Spleen (tissue), 13 donors: ENCODE measurements at places on chromosomes 4 and X.

- no peak for DNase-seq
Observed at GRCh38 chr4:15755321-15756155, 22.6 kb upstream of the CD38 start.

DNA sequence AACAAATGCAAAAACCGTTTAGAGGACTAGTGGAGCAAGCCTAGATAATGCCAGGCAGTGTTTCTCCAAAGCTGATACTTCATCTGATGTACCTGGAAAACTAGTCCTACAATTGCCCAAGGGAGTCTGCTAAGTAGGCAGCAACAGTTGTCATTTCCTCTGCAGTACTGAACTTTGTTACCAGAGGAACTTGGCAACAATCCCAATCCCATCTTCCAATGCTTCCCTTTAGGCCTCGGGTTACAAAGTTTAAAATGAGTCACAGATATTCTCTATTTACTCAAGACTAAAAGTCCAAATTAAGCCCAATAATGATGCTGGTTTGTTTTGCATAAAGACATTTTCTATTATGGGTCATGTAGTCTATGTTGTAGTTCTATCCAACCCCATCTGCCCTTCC lies 120.0 kb upstream of the GLRA2 start:
- no peak for DNase-seq

DNA sequence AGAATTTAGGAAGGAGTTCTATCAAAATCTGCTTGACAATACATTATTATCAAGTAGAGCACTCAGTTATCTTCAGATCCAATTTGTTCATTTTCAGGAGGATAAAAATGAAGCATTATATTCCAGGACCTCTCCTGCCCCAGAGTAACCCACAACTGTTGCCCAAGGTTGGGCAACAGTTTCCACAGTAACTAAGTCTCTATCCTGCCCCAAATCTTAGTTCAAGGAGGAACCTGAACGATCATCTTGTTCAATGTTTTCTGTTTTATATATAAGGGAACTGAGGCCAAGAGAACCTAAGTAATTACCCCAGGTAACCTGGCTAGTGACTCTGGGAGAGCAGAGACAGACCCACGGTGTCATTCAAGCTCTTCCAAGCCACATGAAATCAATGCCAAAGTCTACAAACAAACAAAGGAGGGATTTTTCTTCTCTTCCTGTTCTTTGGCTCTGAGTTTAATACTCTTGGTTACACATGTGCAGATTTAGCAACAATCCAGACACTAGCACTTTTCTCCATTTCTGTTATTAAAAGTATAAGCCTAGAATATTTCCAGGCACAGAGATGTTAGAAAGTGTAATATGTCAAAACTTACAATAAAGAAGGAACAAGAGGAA lies 105.6 kb downstream of the C4orf51 start:
- DNase-seq = no peak

DNA sequence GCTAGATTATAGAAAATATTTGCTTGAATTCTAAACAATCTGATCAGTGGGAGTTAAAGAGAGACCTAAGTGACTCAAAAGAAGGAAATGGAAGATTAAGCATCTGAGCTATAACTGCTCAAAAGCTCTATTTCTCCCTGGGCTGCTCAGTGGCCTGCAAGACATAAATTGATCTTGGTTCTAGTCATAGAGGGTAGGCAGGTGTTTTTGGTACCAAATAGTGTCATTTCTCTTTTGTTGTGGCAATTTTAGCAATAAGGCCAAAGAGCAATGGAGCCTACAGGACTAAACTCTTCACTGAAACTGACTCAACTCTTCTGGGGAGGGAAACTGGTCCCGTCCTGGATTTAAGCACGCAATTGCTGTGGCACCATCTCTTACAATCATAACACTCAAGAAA lies 33.9 kb upstream of the BMP2K start:
- no peak for DNase-seq

DNA sequence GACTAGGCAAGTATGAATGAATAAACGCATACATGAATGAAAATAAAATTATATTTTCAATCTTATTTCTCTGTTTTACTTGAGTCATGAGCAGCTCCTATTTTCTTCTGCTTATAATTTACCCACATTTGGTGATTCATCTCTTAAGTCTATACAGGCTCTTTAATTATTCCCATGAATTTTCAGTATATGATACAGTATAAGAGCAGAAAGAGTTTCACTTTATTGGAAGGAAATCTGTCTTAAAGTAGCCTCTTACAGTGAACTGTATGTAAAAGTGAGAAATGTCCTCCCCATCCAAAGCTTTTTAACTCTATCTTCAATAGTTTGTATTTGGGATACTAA lies 50.8 kb downstream of the TMEM165 start:
- no peak for DNase-seq

GRCh38 chr4:106978046-106978774 lies 57.9 kb downstream of the DKK2 start:
- DNase-seq = no peak

GRCh38 chr4:41814565-41814964 lies 66.0 kb upstream of the PHOX2B start:
- no peak for DNase-seq

DNA sequence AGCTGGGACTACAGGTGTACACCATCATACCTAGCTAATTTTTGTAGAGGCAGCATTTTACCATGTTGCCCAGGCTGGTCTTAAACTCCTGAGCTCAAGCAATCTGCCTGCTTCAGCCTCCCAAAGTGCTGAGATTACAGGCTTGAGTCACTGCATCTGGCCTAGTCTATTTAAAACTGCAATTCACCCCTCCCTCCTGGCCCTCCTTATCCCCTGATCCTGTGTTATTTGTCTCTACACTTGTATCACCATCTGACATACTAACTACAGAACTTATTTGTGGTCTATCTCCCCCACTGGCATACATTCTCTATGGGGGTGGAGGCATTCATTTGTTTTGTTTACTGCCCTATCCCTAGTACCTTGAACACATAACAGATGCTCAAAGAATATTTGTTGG lies 23.7 kb downstream of the CC2D2A start:
- DNase-seq = no peak
